ENCODE measurements at places on chromosomes 1 and 21. TPM values are rescaled to one million over a fixed set of nuclear protein-coding genes. Genes with fewer than 3 reads are reported as not detected.
A peak's percentile ranks its signal among the peaks of the same experiment; 100 is the strongest.

CYP4A11 gene
- not detected for total RNA-seq

KMO gene
- total RNA-seq: not detected

LCE1D gene
- total RNA-seq: not detected

CLEC20A gene
- total RNA-seq: not detected

GRCh38 chr1:81519987-81520386 is 280.7 kb upstream of the ADGRL2 start:
- H3K36me3 ChIP-seq: no peaks in the 10 kb centered on the region
- DNase-seq: no peak
- no peak overlapping the region for H3K27ac ChIP-seq
- H3K27me3 ChIP-seq: no peaks in the 10 kb centered on the region

DNA sequence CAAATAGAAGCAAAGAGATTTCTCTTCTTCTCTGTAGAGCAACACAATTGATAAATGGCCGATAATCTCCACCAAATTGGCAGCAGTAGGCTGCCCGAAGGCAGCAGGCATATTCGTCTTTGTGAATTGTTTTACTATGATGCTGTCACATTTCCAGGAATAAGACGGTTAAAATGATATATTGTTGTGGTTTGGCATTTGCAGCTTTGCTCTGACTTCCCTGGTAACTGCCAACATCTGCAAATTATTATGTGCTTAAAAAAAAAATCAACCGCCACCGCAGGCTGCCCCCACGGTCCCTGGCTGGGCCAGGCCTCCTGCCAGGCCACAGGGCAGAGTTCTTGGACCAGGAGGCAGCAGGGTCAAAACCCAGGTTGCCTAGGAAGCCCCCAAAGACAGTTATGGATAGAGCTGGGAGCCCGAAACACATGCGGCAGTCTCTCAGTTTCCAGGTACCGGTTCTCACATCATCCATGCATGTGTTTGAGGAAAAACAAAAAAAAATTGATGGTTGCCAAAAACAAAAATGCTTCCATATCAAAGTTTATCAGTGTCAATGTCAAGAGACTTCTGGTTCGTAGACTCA is 179.3 kb downstream of the ETS2 start:
- no peaks in the 10 kb centered on the region for H3K36me3 ChIP-seq
- peak overlapping the region; percentile 46 for H3K27ac ChIP-seq
- H3K4me3 ChIP-seq: no peak overlapping the region
- no peak for DNase-seq
- H3K27me3 ChIP-seq: no peaks in the 10 kb centered on the region

- no peaks in the 10 kb centered on the region for H3K27me3 ChIP-seq
- no peak overlapping the region for H3K4me3 ChIP-seq
- no peak for DNase-seq
Measured at GRCh38 chr1:221865808-221866207, 123.9 kb upstream of the DUSP10 start.

DNA sequence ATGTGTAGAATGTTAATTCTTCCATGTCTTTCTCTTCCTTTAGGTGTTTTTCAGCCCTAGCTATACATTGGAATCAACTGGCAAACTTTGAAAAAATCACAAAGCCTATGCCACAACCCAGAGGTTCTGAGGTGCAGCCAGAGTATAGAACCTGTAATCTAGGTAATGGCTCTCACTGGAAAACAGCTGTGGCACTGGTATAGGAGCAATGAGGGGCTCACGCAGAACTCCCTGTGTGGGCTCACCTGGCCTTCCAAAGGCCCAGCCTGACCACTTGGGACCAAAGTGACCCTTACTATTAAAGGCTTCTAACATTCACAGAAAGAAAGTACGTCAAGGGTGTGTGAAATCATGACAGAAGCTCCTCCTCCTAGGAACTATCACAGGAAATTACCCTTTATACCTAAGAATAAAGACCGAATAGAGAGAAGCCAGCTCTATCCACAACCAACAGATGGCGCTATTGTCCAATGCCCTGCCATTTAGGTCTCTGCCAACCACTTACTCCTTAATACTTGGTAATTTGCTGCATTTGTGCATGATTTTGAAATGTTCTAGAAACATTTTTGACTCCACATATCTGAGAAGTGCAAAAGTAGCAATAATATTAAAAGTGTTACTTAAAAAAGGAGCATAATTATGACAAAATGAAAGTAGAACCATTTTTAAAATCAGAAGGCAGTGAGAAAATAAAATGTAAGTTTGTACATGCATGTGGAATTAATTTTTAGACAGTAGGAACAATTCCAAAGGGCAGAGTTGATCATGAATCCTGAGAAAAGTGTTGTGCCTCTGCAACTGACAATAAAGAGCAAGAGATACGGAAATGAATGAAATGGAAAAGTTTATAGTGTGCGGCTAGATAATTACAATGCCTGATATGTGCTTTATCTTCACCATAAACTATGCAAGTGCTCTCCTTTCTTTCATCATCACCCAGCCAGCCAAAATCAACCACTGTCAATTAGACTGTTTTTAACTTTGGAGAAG is 93.1 kb upstream of the HAO2 start:
- DNase-seq: peak; percentile 54
- H3K27ac ChIP-seq: no peak overlapping the region
- H3K27me3 ChIP-seq: no peaks in the 10 kb centered on the region
- H3K36me3 ChIP-seq: no peaks in the 10 kb centered on the region
- H3K4me3 ChIP-seq: no peak overlapping the region
- no peaks in the 10 kb centered on the region for H3K4me1 ChIP-seq

GRCh38 chr1:22457836-22458235 is 6.2 kb downstream of the ZBTB40 start:
- H3K27me3 ChIP-seq: no peaks in the 10 kb centered on the region
- no peak overlapping the region for H3K27ac ChIP-seq
- DNase-seq: no peak
- H3K36me3 ChIP-seq: no peaks in the 10 kb centered on the region
- no peak overlapping the region for H3K4me3 ChIP-seq

DNA sequence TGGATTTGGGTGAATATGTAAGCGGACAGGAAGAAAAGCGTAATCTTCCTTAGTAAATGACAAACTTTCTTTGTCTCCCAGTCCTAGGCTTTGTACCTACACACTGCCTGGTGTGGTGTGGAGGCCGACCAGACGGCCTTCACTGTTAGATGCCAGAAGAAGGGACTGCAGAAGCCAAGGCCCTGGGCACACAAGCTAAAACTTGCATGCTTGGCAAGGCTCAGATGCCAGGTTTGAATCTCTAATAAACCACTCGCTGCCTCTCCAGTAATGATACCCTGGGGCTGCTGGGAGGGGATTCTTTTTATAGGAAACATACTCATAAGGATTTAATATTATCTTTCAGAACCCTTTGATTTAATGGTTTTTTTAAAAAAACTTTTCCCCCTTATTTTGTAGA is 263.8 kb downstream of the PTPRC start:
- no peak overlapping the region for H3K27ac ChIP-seq
- no peak overlapping the region for H3K4me3 ChIP-seq
- no peaks in the 10 kb centered on the region for H3K36me3 ChIP-seq
- H3K27me3 ChIP-seq: no peaks in the 10 kb centered on the region
- no peak for DNase-seq
- H3K4me1 ChIP-seq: no peaks in the 10 kb centered on the region

- no peaks in the 10 kb centered on the region for H3K27me3 ChIP-seq
- no peaks in the 10 kb centered on the region for H3K4me1 ChIP-seq
- H3K27ac ChIP-seq: no peak overlapping the region
- H3K36me3 ChIP-seq: no peaks in the 10 kb centered on the region
- no peak for DNase-seq
- H3K4me3 ChIP-seq: no peak overlapping the region
Measured at GRCh38 chr1:177969109-177969508, 749 bp downstream of the SEC16B start.

- DNase-seq: no peak
- H3K27ac ChIP-seq: peak overlapping the region; percentile 88
- H3K4me1 ChIP-seq: peaks cover 7% of the 10 kb centered on the region
Measured at GRCh38 chr1:150267896-150268295, 920 bp downstream of the APH1A start.

DNA sequence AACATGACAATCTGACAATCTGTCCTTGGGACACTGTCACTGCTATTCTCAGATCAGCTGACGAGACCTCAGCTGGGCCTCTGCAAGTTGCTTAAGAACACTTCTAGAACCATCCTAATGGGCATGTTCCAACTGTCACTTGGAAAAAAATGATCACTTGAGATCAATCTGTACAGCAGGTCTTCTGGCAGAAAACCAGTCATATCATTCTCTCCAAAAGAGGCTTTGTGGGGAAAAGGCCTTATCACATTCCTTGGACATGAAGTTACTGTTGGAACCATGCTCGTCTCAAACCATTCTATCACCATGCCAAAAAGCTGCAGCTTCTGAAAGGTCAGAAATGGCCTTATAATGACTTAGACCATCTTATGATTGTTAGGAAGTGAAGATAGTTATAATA is 744.2 kb downstream of the USP25 start:
- H3K4me1 ChIP-seq: no peaks in the 10 kb centered on the region
- H3K4me3 ChIP-seq: no peak overlapping the region
- H3K27ac ChIP-seq: no peak overlapping the region
